ENCODE measurements at places on chromosomes 12 and 14.

DNA sequence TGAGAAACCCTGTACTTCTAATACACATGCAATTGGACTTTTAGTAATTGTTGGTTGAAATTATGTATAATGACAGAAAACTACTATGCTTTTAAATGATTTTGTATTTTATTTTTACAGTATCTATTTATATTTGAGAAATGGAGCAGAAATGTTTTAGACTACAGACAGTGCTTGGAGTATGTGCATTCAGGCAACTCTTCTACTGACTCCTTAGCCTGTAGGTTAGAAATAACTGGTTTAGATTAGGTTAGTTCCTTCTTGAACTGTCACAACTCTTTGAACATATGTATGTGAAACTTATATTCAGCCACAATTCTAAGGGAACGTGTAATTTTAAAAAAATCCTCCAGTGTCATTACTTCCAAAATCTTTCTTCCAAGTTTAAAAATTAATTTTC, 1.7 kb downstream of the FGFR1OP2 start:
- no peak for DNase-seq

DNA sequence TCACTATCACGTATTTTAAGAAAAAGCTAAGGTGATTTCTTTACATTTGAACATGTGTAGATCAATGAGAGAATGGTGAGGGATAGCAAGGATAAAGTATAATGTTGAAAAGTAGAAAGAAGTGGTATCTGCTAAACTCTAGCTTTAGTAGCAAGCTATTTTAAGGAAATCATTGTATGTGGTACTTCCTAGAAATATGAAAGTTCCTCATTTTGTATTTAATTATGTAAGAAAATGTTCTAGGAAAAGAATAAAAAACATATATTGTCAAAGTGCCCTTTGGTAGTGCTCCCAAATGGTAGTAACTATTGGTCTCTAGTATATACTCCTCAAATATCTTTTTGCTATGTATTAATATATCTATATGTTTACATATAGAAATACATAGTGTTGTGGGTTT, 35.7 kb downstream of the RAB21 start:
- DNase-seq = no peak

- no peak for DNase-seq
These were observed 39.4 kb upstream of the BTG1 start for GRCh38 chr12:92185052-92185451.

GRCh38 chr14:94543449-94544124, 17.7 kb upstream of the SERPINA4 start:
- no peak for DNase-seq

DNA sequence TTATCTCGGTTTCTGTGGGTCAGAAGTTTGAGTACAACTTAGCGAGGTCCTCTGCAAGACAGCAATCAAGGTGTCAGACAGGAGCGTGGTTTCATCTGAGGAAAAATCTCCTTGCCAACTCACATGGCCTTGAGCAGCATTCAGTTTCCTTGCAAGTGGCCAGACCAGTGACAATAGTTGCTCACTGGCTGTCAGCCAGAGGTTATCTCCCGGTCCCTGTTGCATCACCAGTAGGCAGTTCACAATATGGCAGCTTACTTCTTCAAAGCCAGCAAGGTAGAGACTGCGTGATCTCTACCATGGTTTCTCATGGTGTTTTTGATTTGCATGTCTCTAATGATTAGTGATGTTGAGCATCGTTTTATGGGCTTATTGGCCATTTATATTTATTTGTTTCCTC, 143.8 kb upstream of the DAAM1 start:
- DNase-seq = no peak

DNA sequence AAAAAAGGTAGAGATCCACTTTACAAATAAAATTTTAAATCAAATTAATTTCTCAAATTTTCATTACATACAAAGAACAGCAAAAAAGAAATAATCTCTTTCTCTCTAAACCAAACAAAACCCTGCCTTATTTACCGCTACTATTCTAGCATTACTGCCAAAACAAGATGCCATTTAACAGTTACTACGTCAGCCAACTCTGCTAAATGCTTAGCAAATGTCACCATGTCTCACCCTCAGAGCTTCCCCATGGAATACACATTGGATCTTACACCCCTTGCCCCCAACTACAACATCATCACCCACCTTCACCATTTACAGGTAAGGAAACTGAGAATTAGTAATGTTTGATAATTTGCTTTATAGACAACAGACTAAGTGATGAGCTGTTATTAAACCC, 23.0 kb upstream of the NR2C1 start:
- no peak for DNase-seq

Data from NCI-H460 (cell line).